Stimulated activated CD8-positive, alpha-beta memory T cell treated with anti-CD3 and anti-CD28 coated beads, Interleukin-2, amount 100 ng/mL, for 1 hour (primary cell): ENCODE measurements at places on chromosomes 1 and 21.

DNA sequence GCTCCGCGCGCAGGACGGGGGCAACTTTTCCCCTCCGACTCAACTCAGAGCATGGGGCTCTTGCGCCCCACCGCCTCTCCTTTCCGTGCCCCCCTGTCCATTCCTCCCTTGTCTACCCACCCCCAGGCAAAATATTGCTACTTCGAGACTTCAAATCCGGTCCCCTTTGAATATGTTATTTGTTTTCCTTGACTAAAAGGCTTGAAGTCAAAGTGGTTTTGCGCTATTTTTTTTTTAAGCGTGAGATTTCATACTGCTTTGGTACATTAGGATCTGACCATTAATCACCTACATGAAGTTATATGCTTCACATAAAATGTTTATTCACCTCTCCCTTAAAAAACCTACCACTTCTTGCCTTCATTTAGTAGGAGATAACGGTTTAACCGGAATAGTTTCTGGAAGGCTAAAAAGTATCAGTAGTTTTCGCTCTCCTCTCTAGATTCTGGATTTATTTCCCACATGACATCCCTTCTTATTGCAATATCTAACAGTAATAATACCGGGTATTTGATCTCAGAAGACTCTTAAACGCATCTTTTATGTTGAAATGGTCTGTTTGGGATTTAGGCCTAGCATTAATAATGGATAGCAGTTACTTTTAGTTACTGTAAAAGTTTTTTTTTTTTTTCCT, 1.6 kb downstream of the NFIA start:
- DNase-seq: no peak

DNA sequence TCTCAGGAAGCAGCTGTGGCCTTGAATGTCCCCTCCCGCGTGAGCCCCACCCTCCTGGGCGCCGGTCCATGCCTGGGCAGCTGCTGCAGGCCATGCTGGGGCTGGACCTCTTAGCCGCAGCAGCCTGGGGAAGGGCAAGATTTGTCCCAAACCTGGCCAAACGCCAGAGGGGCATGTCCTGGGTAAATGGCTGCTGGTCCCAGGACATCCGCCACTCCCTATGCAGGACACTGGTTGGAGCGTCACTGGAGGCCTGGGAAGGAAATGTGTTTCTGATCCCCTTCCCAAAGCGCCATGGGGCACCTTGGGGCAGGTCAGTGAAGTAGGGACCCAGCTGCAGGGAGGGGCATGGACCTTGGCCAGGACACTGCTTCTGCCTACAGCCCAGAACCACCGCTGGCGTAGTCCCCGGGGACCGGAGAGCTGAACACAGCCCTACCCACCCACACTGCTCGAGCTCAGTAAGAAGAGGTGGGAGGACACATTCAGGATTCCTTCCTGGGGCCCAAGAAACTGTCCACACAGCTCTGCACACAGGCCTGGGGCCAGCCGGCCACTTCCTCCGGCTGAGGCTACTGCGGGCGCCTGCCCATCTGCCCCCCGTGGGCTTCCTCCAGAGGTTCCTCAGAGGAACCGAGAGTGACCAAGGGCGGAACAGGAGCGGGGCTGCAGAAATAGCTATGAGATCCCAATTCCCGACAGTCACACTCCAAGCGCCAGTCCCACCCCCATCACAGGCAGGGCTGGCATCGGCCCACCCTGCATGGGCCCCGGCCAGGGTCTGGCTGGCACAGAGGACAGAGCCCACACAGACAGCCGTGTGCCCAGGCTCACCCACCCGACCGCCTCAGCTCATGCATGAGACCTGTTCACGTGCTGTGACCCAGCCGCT, 10.8 kb upstream of the PLEKHG5 start:
- DNase-seq: no peak

DNA sequence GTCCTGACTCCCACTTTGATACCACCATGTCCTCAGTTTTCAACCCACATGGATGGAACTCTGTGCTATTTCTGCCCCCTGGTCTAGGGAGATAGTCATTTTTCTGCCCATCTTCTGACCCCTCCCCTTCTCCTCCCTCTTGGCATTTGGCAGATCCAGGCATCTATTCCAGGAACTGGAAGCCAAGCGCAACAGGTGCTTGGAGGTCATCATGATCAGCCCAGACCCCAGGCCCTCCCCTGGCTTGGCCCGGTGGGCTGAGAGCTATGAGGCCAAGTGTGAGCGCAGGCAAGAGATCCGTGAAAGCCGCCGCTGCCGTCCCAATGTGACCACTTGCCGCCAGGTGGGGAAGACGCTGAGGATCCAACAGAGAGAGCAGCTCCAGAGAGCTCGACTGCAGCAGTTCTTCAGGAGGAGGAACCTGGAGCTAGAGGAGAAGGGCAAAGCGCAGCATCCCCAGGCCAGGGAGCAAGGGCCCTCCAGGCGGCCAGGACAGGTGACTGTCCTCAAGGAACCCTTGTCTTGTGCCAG, 4.0 kb downstream of the TRAF3IP3 start:
- DNase-seq: no peak

GRCh38 chr21:15006594-15007230, 58.1 kb downstream of the NRIP1 start:
- no peak for DNase-seq

DNA sequence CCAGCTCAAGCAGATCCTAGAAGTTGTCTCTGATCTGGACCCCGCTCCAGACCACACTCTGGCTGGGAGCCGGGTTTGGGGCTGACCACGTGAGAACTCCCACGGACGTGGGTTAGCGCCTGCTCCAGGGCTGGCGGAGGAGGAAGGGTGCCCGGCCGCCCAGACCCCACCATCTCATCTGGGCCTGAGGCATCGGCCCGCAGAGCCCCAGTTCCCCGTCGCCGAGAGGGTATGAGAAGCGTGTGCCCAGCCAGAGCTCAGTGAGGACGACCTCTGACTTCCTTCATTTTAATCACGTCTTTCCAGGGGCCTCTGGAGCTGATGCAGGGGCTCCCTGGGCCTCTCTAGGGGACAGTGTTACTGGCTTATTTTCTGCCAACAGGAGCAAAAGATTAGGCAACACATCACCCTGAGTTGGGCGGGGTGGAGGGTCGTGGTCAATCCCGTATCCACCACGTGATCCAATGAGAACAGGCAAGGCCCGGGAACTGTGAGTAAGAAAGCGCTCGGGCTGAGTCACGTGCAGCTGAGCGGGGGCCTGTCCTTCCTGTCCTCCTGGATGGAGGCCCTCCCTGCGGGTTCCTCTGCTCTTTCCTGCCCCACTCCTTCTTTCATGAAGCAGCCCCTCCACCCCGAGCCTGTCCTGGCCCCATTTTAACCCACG, 81.1 kb downstream of the SIK1 start:
- no peak for DNase-seq

GRCh38 chr21:41593051-41593759, 85.2 kb upstream of the TMPRSS2 start:
- DNase-seq: no peak
